Stimulated activated CD8-positive, alpha-beta memory T cell treated with anti-CD3 and anti-CD28 coated beads, Interleukin-15, amount 100 ng/mL, for 24 hours (primary cell): ENCODE measurements at places on chromosomes 3 and 15.

GRCh38 chr15:45701108-45701507 lies 66.3 kb downstream of the SQOR start:
- no peak for DNase-seq

DNA sequence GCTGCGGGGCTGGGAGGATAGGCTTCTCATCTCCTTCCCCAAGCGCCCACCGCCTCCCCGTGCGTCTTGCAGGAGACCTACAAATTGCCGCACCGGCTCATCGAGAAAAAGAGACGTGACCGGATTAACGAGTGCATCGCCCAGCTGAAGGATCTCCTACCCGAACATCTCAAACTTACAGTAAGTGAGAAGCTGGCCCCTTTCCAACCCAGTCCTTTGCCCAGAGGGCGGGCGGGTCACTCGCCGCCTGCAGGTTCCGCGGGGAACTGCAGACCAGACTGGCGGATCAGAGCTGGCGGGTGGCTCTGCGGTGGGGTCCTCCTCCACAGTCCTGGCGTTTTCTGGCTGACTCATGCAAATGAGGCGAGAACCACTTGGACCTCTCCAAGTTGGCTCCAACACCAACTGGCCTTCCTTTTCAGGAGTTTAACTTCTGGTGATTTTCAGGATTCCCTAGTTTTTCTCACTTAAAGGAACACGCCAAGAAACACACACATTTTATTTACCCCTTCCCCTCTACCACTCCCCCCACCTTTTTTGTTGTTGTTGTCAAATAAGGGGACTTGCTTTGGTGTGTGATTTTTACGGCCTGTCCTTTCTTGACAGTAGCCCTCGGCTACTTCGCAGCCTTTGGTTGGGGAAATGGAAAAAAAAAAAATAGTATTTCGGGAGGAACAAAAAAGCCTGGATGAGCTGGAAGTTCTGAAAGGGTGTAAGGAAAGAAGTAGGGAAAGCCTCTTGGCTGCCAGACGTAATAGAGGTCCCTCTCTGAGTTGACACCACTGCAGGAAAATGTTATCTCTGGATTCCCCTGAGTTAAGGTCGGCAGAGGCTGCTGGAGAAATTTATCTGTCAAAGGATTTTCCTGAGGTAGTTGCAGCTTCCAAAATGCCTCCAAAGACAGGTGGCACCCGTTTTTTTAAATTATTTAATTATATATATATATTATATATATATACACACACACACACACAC lies 1.3 kb downstream of the BHLHE40 start:
- peak; percentile 82 for DNase-seq

- DNase-seq = no peak
Observed at GRCh38 chr3:108862865-108863798, 40.5 kb downstream of the TRAT1 start.

DNA sequence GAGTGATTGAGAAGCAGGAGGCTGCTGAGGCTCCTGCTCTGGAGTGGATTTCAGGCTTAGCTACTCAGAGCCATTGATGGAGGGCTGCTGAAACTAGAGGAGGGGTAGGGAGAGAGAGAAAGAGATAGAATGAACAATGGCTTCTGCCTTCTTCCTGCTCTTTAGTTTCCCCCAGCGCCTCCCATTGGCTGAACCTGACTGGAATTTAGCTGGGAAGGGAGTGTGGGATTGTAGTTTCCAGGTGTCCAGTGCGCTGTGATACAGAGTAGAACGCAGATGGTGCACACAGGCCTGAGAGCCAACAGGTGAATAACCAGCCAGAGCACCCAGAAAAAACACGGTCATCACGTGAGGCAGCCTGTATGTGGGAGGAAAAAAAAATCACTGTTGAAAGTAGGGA lies 140.1 kb downstream of the IL20RB start:
- DNase-seq = no peak

DNA sequence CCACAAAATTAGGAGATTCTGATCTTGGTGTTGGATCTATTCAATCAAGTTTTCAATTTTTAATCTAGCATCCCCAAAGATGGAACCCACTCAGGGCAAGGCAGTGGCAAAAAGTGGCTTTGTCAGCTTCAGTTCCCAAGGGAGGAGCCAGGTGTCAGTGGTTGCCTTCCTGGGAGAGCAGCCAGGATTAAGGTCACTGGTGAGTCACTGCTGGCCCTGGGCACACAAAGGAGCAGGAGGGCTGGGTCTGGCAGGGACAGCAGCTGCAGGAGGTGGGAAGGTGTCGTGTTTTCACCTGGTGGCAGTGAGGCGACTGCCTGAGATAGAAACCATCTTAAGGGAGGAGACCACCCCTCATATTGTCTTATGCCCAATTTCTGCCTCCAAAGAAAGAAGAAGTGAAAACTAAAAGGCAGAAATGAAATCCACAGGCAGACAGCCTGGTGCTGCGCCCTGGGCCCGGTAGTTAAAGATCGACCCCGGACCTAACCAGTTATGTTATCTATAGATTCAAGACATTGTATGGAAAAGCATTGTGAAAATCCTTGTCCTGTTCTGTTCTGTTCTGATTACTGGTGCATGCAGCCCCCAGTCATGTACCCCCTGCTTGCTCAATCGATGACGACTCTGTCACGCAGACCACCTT lies 5.9 kb upstream of the KLHL25 start:
- DNase-seq = no peak

DNA sequence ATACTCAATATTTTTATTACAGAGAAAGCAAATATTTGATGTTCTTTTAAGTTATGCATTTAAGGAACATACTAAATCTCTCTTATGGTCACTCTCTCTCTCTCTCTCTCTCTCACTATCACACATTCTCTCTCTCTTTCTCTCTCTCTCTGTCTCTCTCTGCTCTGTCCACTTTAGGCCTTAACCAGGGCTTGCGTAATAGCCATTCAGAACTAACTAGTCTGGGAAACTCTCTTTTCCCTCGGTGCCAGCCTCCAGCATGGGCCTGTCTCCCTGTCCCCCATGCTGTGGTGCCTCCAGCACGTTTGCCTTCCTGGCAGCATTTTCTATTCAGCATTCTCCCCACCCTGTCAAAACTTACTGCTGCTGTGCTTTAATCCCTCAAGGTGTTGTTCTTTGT lies 389.7 kb downstream of the ROBO1 start:
- no peak for DNase-seq

DNA sequence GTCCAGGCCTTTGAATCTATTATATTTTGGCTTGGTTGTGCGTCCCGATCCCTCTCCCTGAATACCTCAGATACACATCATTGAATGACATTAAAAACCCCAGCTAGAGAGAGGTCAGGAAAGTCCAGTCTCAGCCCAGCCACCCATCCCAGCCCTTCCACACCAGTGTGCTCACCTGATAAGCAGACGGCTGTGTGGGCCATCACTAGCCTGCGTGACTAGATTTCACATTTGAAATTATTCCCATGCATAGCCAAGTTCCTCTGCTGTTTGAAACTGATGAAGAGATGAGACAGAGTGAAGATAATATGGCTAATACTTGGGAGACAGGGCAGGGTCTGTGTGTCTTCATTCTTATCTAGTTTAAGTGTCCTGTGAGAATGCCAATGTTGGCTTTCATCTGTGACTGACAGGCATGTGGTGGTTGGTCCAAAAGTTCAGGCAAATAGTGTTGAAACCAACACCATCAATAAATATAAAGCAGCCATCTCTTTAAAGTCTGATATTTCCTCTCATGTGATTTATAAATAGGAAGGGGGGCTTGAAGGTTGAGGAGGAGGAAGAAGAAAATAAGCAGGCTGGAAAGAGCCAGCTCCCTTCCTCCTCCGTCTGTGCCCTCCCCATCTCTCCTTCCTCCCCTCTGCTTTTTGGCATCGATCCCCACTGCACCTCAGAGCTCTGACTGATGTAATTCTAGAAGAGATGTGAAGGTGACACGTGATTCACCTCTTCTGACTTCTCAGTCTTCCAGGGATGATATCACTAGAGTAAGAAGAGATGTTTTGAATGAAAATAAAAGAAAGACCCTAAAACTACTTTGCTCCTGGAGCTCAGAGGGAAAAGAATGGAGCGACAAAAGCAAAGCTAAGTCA lies 5.1 kb downstream of the FAM43A start:
- DNase-seq = no peak

- no peak for DNase-seq
Observed at GRCh38 chr3:107372506-107372905, 4.7 kb upstream of the CCDC54 start.

DNA sequence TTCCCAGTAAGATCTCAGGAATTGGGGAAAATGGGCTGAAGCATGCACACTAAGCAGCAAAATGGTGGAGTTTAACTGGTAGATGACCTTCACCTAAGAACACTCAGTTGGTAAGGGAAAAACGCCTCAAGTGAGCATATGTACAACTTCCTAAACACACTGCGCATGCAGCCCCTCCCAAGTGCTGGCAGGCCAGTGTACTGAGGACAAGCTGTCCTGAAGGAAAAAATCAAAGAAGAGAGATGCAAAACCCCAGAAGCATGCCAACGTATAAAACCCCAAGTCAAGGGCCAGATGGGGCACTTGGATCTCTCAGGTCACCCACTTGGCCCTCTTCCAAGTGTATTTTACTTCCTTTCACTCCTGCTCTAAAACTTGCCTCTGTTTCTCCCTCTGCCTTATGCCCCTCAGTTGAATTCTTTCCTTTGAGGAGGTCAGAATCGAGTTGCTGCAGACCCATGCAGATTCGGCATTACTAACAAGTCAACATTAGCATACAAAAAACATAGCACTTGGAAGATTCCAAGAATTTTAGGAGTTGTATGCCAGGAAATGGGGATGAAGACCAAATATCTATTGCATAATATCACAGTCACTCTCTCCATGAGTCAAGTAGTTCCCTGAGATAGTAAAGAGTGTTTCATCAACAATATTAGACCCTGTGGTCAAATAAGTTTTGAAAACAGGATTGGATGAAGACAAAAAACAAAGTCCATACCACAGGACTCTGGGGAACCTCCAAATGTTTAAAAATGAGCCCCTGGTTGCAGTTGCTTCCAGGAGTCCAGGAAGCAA lies 10.8 kb upstream of the FYCO1 start:
- DNase-seq = no peak

- no peak for DNase-seq
Observed at GRCh38 chr15:98658831-98659699, 10.7 kb downstream of the IGF1R start.

GRCh38 chr15:29451201-29451781 lies 181.7 kb upstream of the NSMCE3 start:
- no peak for DNase-seq

- no peak for DNase-seq
Observed at GRCh38 chr3:187852842-187853730, 107.8 kb upstream of the BCL6 start.

DNA sequence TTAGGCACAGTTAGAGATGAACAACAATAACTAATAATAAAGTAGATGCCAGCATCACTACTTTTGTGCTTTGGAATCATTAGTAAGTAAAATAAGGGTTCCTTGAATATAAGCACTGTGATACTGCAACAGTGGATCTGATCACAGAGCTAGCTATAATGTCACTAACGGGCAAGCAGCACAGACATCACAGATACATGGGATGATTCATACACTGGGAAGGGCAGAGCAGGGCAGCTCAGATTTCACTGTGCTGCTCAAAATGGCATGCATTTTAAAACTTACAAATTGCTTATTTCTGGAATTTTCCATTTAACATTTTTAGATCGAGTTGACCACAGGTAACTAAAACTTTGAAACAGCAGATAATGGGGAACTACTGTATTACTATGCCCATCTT lies 476.6 kb downstream of the FHIT start:
- no peak for DNase-seq

DNA sequence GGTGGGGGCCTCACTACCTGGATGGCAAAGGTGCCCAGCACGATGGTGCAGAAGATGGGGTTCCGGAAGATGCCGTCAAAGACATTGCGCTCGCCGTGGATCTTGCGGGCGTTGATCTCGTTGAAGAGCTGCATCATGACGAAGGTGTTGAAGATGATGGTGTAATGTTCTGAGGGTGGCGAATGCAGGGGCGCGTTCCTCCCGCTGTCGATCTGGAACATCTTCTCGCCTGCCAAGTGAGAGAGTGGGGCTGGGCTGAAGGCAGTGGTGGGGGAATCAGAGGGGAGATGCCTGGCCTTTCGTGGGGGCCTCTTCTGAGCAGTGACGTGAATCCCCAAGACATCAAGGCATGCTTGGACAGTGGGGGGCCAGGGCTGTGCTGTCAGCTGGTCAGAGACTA lies 19.6 kb upstream of the SEC13 start:
- DNase-seq = no peak

- DNase-seq = no peak
Observed at GRCh38 chr3:134749174-134749573, 45.9 kb upstream of the EPHB1 start.

DNA sequence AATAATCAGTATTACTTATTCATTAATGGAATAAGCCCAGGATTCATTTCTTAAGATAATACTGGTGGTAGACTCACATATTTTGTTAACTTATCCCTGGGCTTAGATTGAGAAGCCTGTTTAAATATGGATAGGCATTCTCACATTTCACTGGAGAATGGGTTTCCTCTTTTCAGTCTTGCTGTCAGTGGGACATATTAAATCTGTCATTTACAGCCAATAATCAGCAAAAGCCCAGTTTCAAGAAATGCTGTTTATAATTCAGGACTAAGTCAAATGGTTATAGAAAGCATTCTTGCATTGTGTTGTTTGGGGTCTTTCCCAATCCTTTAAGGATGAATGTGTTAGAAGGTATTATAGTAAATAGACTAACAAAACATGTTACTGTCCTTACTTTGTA lies 143.7 kb upstream of the NAALADL2 start:
- DNase-seq = no peak
